ENCODE measurements at places on chromosomes 3 and 15. TPM values are rescaled to one million over a fixed set of nuclear protein-coding genes. Genes with fewer than 3 reads are reported as not detected.
A peak's percentile ranks its signal among the peaks of the same experiment; 100 is the strongest.

PLCB2 gene
- under 0.01 TPM for total RNA-seq

TRPC1 gene
- 56.5 TPM for total RNA-seq

GRCh38 chr3:187946163-187946691 is 201.0 kb upstream of the BCL6 start:
- no peaks in the 10 kb centered on the region for H3K36me3 ChIP-seq
- no peaks in the 10 kb centered on the region for H3K27me3 ChIP-seq
- DNase-seq: peak; percentile 65
- no peak overlapping the region for H3K27ac ChIP-seq
- peaks cover 5% of the 10 kb centered on the region for H3K4me1 ChIP-seq
- H3K4me3 ChIP-seq: no peak overlapping the region

NR2E3 gene
- total RNA-seq: 0.77 TPM

DNA sequence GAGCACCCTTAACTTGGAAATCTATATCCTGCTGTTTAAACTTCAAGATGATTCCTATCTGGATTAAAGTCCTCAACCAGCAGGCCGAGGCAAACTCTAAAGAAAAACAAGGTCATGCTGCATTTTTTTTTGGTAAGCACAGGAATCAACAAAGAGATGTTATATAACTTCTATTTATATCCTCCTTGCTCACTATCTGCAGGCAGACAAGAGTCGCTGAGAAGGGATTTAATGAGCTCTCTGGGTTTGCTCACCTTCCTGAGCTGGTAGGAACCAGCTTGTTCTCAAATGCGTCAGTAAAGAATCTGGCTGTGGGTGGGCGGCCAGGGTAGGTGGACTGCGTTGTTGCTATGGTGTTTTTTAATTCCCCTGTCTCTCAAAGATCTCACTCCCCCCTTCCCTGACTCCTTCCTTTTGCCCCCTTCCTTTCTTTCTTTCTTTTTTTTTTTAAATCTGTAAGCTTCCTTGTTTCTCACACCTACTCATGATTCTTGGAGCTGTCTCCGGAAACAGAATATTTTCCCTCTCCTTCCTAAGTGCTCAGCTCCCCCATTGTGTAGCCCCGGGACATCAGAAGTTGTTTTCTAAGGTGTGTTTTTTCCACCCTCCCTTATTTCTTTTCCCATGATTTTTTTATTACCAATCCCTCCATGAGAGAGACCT is 228.8 kb upstream of the BHLHE40 start:
- H3K27me3 ChIP-seq: no peaks in the 10 kb centered on the region
- no peaks in the 10 kb centered on the region for H3K36me3 ChIP-seq
- DNase-seq: peak; percentile 93
- H3K4me3 ChIP-seq: no peak overlapping the region

DNA sequence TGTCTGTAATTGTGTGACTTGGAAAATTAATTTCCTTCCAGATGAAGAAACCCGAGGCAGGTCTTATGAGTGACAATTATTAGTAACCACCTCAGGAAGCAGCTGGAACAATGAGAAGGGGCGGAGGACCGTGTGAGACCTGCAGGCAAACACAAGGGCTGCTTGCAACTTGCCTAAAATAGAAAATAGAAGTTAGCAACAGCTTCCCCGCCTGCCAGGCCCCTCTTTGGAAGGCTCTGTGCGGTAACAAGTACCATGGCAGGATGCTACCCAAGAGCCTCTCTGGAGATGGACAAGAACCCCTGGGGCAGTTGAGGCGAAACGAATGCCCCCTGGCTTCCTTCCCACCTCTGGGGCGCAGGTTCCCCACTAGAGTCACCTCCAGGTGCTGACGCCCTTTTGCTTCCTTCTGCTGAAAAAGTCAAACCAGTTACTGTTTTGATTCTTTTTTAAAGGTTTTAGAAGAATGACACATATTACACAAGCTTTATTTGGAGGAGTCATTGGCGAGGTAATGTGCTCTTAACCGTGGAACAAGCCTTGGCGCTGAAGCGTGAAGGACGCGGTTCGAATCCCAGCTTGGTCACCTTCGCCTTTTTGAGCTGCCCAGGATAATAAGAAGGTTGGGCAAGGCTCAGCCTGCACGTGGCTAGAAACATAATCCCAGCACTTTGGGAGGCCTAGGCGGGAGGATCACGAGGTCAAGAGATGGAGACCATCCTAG is 47.0 kb upstream of the SYNM start:
- H3K4me3 ChIP-seq: no peak overlapping the region
- no peak for DNase-seq
- H3K27ac ChIP-seq: no peak overlapping the region
- H3K36me3 ChIP-seq: no peaks in the 10 kb centered on the region

ARID3B gene
- total RNA-seq: 0.99 TPM

GRCh38 chr15:69539345-69539744 is 86.7 kb downstream of the RPLP1 start:
- peaks cover 6% of the 10 kb centered on the region for H3K27me3 ChIP-seq
- no peak for DNase-seq
- no peaks in the 10 kb centered on the region for H3K36me3 ChIP-seq
- no peak overlapping the region for H3K27ac ChIP-seq
- no peaks in the 10 kb centered on the region for H3K4me1 ChIP-seq

SNX1 gene
- total RNA-seq: 42.9 TPM

GRCh38 chr15:47570451-47570850 is 146.9 kb upstream of the SEMA6D start:
- H3K4me1 ChIP-seq: peaks cover 2% of the 10 kb centered on the region
- H3K27me3 ChIP-seq: no peaks in the 10 kb centered on the region
- H3K27ac ChIP-seq: no peak overlapping the region
- no peak for DNase-seq

PDZRN3 gene
- 47.5 TPM for total RNA-seq

GRCh38 chr15:64850778-64851502 is 9.2 kb downstream of the PLEKHO2 start:
- no peak for DNase-seq
- H3K4me3 ChIP-seq: no peak overlapping the region
- H3K27me3 ChIP-seq: no peaks in the 10 kb centered on the region
- H3K36me3 ChIP-seq: peaks cover 24% of the 10 kb centered on the region
- H3K4me1 ChIP-seq: peaks cover 53% of the 10 kb centered on the region

DNA sequence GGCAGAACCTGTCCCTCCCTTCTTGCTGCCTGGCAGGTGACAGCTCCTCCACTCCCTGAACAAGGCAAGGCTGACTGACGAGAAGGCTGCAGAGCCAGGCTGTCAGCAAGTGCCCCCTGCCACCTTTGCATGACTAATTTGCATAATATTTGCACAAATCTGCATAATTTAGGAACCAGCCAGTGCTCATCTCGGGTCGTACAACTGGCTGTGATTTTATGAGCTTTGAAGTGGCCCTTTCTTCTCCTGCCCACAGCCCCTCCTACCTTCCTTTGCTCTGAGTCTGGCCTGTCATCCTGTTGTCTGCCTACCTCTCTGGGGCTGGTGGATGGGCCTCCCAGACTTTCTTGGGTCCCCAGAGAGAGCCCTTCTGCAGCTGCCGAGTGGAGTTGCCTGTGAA is 58.9 kb downstream of the LINGO1 start:
- no peaks in the 10 kb centered on the region for H3K36me3 ChIP-seq
- no peak for DNase-seq
- H3K27ac ChIP-seq: no peak overlapping the region
- H3K4me1 ChIP-seq: peaks cover 3% of the 10 kb centered on the region
- H3K27me3 ChIP-seq: peaks cover 10% of the 10 kb centered on the region

DNA sequence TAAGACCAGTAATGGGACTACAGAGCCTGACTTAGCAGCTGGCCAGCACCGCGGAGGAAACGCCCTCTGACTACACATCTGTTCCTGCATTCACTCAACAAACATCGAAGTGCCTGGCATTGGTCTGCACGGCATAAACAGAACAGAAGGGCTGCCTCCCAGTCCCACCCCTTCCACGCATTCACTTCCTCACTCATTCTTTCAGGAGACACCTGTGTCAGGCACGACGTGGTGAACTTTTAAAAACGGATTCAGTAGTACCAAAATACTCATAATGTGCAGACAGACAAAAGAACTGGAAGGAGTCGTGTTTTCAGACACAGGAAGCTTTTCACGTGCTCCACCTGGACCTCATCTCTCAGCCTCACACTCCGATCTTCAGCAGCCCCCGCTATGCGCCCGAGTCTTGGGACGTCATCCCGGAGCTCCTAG is 123.3 kb downstream of the XXYLT1 start:
- H3K27me3 ChIP-seq: no peaks in the 10 kb centered on the region
- no peak overlapping the region for H3K27ac ChIP-seq
- peaks cover 35% of the 10 kb centered on the region for H3K4me1 ChIP-seq
- DNase-seq: peak; percentile 75

IQCF5 gene
- not detected for total RNA-seq

ROBO1 gene
- 104 TPM for total RNA-seq

GRCh38 chr3:36489679-36490425 is 109.5 kb downstream of the STAC start:
- no peaks in the 10 kb centered on the region for H3K27me3 ChIP-seq
- H3K4me3 ChIP-seq: no peak overlapping the region
- no peak for DNase-seq
- H3K36me3 ChIP-seq: no peaks in the 10 kb centered on the region
- peaks cover 3% of the 10 kb centered on the region for H3K4me1 ChIP-seq

GRCh38 chr3:193978486-193978885 is 157.5 kb upstream of the HES1 start:
- H3K27ac ChIP-seq: no peak overlapping the region
- DNase-seq: peak; percentile 78
- H3K27me3 ChIP-seq: peaks cover 37% of the 10 kb centered on the region
- H3K4me1 ChIP-seq: no peaks in the 10 kb centered on the region

GRCh38 chr15:63880744-63881143 is 47.0 kb upstream of the HERC1 start:
- H3K4me1 ChIP-seq: no peaks in the 10 kb centered on the region
- DNase-seq: no peak
- H3K4me3 ChIP-seq: no peak overlapping the region

- no peaks in the 10 kb centered on the region for H3K27me3 ChIP-seq
- H3K27ac ChIP-seq: no peak overlapping the region
- no peak for DNase-seq
Measured at GRCh38 chr3:11457135-11457534, 184.9 kb downstream of the ATG7 start.

- H3K27me3 ChIP-seq: no peaks in the 10 kb centered on the region
- no peaks in the 10 kb centered on the region for H3K36me3 ChIP-seq
- H3K27ac ChIP-seq: no peak overlapping the region
Measured at GRCh38 chr3:77372634-77373346, 332.9 kb downstream of the ROBO2 start.

GRCh38 chr3:5011555-5012256 is 32.5 kb downstream of the BHLHE40 start:
- H3K4me1 ChIP-seq: peaks cover 7% of the 10 kb centered on the region
- no peak overlapping the region for H3K4me3 ChIP-seq
- no peaks in the 10 kb centered on the region for H3K36me3 ChIP-seq
- no peak for DNase-seq

DNA sequence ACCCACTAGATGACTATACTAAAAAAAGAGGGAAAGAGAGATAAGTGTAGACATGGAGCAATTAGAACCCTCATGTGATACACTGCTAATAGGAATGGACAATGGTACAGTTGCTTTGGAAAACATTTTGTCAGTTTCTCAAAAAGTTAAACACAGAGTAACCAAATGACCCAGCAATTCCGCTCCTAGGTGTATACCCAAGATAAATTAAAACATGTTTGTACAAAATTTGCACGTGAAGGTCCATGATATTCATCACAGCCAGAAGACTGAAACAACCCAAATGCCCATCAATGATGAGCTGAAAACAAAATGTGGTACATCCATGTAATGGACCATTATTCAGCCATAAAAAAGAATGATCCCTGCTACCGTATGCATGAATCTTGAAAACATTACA is 11.8 kb downstream of the MESP2 start:
- H3K27ac ChIP-seq: no peak overlapping the region
- H3K4me1 ChIP-seq: no peaks in the 10 kb centered on the region
- H3K4me3 ChIP-seq: no peak overlapping the region
- peaks cover 25% of the 10 kb centered on the region for H3K36me3 ChIP-seq
- DNase-seq: no peak

- H3K4me1 ChIP-seq: peaks cover 9% of the 10 kb centered on the region
- no peak overlapping the region for H3K4me3 ChIP-seq
- no peaks in the 10 kb centered on the region for H3K36me3 ChIP-seq
- H3K27me3 ChIP-seq: no peaks in the 10 kb centered on the region
- H3K27ac ChIP-seq: no peak overlapping the region
Measured at GRCh38 chr15:74193299-74193718, 9.3 kb downstream of the STRA6 start.

DNA sequence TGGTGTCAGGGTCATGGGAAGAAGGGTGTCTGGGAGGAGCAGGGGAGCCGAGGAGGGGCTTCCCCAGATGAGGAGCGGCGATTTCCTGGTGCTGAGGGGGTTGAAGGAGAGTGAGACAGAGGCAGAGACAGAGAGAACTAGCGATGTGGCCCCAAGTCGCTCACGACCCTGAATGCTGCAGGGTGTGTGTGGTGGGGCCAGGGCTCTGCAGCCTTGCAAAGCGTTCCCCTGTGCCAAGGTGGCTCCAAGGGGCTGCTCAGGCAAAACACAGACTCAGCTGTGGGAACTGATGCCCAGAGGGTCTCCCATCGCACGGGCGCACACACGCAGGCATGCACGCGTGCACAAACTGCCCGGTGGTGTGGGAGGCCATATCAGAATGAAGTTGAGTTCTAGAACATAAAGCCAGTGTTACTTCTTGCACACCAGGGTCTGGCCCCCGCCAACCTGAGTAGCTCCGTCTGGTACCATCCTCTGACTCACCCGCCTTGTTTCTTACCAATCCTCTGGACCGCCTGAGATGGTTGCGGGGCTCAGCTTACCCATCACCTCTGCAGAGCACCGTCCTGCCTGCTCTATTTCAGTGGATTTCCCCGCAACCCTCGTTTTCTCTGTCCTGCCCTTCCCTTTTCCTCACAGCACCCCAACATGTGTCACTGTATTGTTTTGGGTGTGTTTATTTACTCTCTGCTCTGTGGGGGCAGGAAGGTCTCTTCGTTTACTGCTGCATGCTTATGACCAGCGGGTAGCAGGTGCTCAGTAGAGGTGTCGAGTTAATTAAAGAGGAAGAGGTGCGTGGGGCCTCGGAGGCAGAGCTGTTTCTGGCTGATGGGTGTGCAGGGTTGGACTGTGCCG is 4.5 kb downstream of the MELTF start:
- no peak overlapping the region for H3K4me3 ChIP-seq
- H3K27ac ChIP-seq: no peak overlapping the region
- H3K27me3 ChIP-seq: peaks cover 14% of the 10 kb centered on the region
- no peak for DNase-seq

- H3K36me3 ChIP-seq: no peaks in the 10 kb centered on the region
- no peaks in the 10 kb centered on the region for H3K4me1 ChIP-seq
- H3K27ac ChIP-seq: no peak overlapping the region
- no peak overlapping the region for H3K4me3 ChIP-seq
- DNase-seq: peak; percentile 91
Measured at GRCh38 chr3:11118181-11118682, 36.1 kb upstream of the HRH1 start.

All from fibroblast of lung (primary cell).